ENCODE measurements at places on chromosomes 13 and 19.

GRCh38 chr13:69556540-69557196 is 551.0 kb upstream of the ATXN8OS start:
- no peak for DNase-seq

DNA sequence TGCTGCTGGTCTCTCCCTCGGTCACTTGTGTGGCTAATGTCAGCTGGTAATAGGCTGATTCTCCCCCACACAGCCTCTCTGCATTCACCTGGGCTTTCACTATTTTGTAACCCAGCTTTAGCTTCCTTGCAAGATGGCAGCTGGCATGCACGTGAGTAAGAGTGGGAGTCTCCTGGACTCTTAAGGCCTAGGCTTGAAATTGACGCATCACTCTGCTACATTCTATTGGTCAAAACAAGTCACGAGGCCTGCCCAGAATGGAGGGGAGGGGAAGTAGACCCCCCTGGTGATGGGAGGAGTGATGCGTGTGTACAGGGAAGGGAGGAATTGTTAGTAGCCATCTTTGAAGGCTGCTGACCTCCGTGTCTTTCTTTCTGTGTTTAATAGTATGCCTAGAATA is 24.9 kb upstream of the PNMA8B start:
- no peak for DNase-seq

GRCh38 chr13:97229699-97230098 is 7.6 kb downstream of the MBNL2 start:
- DNase-seq = no peak

- no peak for DNase-seq
Measured at GRCh38 chr19:47897861-47898260, 11.7 kb upstream of the SULT2A1 start.

GRCh38 chr19:1069009-1069779 is 2.2 kb downstream of the ARHGAP45 start:
- peak; percentile 87 for DNase-seq

DNA sequence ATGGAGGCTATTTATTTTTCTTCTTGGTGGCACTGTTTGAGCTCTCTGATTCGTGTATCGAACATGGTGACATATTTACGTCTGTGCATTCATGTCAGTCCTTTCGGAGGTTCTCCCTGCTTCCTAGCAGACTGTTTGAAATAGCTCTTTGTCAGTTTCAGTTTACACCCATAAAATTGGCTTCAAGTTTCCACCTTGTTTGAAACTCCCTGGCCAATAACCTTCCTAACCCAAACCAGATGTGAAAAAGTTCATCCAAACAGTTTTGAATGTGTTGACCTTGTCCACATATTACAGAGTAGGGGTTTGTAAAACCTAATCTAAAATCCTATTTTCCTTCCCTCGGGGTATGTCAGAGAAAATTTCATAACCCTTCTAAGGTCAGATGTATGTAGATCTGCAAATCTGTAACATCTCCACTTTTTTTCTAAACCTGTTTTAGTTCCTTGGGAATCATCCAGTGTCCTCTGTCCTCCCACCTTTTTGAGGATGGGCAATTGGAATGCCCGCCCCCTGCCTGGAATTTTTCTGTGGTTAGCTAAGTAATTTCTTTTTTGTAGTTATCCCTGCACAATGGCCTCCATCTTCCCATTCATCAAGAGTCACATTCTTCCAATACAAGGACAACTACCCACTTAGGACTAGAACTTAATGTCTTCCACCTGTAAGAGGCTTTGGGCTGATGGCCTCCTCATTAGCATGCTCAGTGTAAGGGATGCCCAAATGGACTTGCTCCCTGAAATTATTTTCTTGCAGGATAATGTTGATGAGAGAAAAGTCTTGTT is 499.8 kb downstream of the GPC6 start:
- DNase-seq = no peak

All from CD4-positive, alpha-beta T cell treated with Interleukin-17A for 4 hours (primary cell).